ENCODE measurements at places on chromosomes 3 and 15. TPM values are rescaled to one million over a fixed set of nuclear protein-coding genes. Genes with fewer than 3 reads are reported as not detected.

GRCh38 chr3:13954266-13954665 lies 74.4 kb upstream of the WNT7A start:
- no peaks in the 10 kb centered on the region for H3K4me1 ChIP-seq
- no peak for DNase-seq
- no peak overlapping the region for H3K27ac ChIP-seq

GRCh38 chr3:79406175-79406574 lies 361.6 kb downstream of the ROBO1 start:
- DNase-seq = no peak
- H3K27ac ChIP-seq = no peak overlapping the region
- H3K4me1 ChIP-seq = no peaks in the 10 kb centered on the region
- no peaks in the 10 kb centered on the region for H3K27me3 ChIP-seq
- H3K4me3 ChIP-seq = no peak overlapping the region

LDHAL6B gene
- not detected for total RNA-seq

- no peak overlapping the region for H3K4me3 ChIP-seq
- H3K4me1 ChIP-seq = peaks cover 6% of the 10 kb centered on the region
- no peaks in the 10 kb centered on the region for H3K36me3 ChIP-seq
- peaks cover 12% of the 10 kb centered on the region for H3K27me3 ChIP-seq
These were observed 32.1 kb upstream of the PCSK6 start for GRCh38 chr15:101521591-101521990.
